ENCODE measurements at places on chromosomes 12 and 14.
A peak's percentile ranks its signal among the peaks of the same experiment; 100 is the strongest.

- no peak for DNase-seq
Observed at GRCh38 chr12:70535896-70536374, 101.3 kb downstream of the PTPRB start.

DNA sequence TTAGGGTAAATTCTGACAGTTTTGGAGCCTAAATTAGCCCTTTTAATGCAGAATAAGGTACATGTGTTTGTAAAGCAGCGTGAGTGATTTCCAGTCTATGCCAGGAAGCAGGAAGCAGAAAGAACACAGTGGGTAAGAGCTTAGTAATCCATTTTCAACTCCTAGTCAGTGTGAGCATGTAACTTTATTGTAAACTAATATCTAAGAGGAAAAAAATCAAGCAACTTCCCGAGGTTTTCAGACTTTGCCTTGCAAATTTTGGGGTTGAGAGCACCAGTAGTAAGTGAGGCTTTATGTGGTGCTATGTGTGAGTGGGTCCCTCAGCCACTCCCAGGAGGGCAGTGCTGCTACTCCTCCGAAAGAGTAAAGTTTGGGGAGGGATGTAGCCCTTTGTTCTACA lies 2.9 kb downstream of the CIPC start:
- no peak for DNase-seq

- DNase-seq: no peak
Observed at GRCh38 chr14:90626550-90626949, 189.7 kb downstream of the TTC7B start.

DNA sequence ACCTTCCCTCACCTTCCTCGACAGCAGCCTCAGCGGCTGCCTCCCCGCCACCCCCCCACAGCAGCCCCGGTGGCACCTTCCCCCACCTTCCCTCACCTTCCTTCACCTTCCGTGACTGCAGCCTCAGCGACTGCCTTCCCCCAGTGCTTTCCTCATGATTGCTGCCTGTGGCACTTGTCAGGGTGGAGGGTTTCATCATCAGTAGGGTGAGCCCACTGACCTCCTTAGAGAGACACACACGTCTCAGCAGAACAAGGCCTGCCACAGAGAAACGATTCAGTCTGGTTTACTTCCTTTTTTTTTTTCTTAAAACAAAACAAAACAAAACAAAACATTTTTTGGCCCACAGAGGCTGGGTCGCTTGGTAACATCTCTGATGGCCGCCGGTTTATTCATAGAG lies 75.0 kb downstream of the EP400 start:
- no peak for DNase-seq

DNA sequence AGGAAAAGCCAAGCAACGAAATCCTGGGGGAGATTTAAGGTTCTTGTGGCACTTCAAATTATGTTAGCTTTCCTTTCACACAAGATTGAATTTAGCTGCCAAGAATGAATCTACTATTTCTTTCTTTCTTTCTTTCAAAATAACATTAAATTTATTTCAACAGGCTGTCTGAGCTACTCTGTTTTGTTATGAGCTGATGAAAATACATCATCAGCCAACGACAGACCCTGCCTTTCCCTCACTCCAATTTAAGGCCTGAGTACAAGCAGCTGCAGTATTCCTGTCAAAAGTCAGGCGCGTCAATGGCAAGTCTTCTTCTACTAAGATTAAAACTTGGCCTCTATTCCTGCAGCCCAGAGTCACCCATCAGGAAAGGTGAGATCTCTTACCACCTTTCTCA lies 347.7 kb upstream of the FLRT2 start:
- no peak for DNase-seq

GRCh38 chr12:71503579-71504391 lies 64.2 kb downstream of the LGR5 start:
- DNase-seq: no peak

GRCh38 chr12:123384994-123385376 lies 1.1 kb downstream of the KMT5A start:
- peak; percentile 53 for DNase-seq

- DNase-seq: no peak
Observed at GRCh38 chr12:88921434-88921833, 341.2 kb upstream of the KITLG start.

DNA sequence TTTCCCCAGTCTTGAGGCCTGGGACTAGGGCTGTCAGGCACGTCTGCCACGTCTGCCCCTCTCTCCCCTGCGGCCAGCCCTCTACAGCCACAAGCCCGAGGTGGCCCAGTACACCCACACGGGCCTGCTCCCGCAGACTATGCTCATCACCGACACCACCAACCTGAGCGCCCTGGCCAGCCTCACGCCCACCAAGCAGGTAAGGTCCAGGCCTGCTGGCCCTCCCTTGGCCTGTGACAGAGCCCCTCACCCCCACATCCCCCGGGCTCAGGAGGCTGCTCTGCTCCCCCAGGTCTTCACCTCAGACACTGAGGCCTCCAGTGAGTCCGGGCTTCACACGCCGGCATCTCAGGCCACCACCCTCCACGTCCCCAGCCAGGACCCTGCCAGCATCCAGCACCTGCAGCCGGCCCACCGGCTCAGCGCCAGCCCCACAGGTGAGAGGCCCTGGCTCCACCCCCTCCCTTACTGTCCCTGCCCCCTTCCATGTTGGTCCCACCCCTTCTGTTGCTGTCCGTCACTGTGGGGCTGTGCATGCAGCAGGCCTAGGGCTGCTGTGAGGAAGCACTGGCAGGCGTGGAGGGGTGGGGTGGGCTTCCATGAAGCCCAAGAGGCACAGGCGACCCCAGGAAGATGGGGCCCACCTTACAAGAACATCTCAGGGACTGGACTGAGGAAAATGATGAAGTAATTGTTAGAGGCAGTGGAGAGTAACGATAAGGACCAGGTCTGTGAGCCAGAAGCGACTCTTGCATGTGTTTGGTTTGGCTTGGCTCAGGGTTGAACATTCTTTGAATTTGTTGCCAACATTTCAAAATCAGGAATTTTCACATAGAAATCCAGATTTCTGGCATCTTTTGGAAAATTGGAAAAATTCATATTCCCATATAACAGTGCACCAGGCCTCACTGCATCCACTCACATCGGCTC lies 16.8 kb downstream of the C12orf43 start:
- DNase-seq: no peak

- DNase-seq: no peak
Observed at GRCh38 chr12:106248312-106248845, 559 bp upstream of the CKAP4 start.

DNA sequence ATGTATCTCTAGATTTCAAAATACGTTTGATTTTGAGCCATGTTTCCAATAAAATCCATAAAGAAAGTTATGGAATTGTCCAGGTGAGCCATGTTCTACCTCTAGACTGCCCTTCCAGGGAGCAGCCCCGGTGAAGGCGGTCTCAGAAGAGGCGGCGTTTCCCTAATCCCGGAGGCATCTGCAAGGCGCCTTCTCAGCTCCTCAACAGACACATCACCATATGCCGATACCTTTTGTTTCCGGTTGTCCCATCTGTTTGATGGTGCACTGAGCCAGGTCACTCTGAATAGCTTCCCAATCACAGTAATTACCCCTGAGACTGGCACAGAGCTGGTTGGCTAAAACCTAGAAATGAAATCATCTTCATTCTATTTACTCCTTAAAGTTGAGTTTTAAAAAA lies 305.5 kb upstream of the FKBP4 start:
- no peak for DNase-seq

DNA sequence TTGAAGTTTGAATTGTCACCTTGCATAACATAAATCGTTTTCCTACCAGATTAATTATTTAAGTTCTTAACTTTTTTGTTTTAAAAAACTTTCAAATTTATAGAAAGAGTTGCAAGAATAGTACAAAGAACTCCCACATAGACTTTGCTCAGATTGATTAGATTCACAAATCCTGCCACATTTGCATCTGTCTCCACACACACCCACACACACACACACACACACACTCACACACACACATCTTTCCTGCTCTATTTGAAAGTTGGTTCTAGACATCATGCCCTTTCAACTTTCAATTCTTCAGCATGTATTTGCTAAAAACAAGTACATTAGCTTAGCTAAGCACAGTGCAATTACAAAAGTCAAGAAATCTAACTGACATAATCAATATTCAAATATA lies 184.0 kb downstream of the ITPR2 start:
- no peak for DNase-seq

DNA sequence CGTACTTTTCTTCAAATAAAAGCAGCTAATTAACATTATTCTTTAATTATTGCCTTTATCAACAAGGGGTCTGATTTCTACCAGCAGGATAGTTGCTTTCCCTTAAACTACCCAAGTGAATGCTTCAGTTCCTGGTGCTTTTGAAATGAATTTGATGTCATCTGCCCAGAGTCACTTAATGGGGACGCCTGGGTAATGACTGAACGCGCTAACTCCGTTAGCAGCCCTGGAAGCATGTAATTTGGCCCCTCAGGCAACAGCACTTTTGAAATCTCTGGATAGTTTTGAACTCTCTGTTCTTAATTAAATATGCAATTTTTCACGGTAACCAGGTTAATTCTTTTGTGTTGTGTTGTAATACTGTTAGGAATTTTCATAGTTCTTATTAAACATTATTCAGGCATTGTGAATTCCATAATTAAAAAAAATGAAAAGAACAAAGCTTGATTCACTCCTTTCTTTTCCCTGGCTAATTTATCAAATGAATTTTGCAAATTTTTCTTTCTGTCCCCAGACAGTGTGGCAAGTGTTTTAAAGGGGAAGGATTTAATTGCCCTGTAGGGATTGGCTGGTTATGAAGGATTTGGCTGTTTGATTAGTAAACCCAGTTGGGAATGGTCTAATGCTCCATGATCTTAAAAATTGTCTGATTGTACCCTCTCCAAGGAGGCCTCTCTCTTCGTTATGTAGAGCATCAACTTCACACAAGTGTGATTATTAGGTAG lies 137.5 kb upstream of the MYL2 start:
- DNase-seq: no peak

DNA sequence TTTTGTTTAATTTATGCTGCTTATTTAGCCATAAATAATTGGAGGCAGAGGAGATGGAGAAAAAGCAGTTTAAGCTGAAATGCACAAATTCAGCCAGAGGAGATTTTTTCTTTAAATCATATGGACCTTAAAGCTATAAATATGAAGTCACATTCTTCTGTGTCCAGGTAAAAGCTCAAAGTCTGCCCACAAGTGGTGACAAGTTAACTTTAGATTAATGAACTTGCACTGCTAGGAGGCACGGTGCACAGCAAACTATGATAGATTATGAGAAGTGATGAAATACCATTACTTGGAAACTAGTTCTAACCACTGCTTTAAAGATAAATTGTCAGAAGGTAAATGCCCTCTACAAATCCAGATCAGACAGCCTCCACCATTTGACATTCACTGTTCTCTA lies 69.0 kb downstream of the IFT81 start:
- DNase-seq: peak; percentile 38

DNA sequence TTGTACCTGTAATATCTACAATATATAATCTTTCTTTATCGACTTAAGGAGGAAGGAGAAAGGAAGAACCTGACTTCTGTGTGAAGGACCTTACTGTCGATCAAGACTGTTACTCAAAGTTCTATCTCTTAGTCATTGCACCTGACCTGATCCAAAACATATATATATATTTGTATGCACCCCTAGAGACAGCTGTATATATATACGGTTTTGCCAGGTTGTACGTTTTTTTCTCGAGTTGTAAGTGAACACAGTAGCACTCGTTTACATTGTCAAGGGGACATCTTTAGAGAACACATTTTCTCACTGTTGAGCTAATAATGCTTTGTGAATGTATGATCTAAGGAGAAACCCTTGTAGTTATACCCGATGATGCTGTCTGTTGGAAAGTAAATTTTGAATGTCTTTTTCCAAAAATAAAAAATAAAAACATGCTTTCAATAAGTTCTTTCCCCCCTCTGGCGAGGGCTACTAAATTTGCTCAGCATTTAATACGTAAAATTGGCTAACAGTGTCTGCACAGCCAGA lies 536 bp upstream of the SLC35E3 start:
- peak; percentile 82 for DNase-seq

GRCh38 chr12:122835750-122836026 lies 431 bp downstream of the HIP1R start:
- DNase-seq: no peak

Measured in OCI-M1 (cell line).